Stimulated activated CD8-positive, alpha-beta memory T cell treated with anti-CD3 and anti-CD28 coated beads, Interleukin-15, amount 100 ng/mL, for 24 hours (primary cell): ENCODE measurements at places on chromosomes 6 and 20.

GRCh38 chr6:134851548-134851947 lies 98.4 kb downstream of the ALDH8A1 start:
- no peak for DNase-seq

DNA sequence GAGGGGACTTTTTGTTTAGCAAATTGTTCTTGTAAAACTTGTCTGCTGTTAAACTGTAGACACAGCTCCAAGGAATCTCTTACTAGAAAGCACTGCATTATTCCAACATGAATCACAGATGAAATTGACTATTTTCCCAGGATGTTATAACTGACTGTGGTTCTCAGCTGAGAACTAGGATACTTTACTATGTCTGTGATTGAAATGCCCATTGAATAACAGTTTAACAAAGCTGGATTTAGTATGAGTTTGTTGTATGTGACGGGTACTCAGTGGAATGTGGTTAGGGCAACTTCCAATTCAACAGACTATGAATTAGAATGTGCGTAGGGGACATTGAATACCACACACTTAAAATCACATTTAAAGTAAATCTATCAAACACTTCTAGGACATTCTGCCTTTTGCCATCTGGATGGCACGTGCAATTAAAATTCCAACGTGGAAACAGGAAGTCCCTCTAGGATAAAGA lies 193.4 kb upstream of the PREP start:
- no peak for DNase-seq

- no peak for DNase-seq
Observed at GRCh38 chr6:168048724-168049025, 30.3 kb downstream of the FRMD1 start.

DNA sequence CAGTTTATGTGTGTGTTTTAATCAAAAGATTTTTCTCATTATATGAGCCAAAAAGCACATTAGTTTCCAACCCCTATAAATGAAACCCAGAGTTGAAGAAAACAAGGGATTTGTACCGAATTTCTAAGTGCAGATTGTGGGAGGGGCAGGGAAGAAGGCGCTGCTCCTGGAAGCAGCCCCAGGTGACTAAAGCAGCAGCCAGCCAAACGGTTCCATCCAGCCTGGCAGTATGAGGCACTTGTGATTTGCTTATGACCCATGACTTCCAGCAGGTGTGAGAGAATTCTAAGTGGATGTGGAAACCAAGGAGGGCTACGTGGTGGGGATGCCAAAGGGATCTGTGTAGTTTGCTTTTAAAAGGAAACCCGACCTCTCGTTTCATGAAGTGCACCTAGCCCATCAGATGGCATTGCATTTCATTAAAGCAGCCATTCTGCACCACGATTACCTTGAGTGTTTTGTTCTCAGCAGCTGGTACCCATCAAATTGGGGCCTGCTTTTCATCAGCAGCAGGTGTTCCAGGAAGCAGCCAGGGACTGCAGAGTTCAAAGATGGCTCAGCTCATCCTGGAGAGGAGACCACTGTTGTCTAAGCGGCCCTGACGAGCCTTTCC lies 79.1 kb downstream of the DTD1 start:
- DNase-seq: no peak

- no peak for DNase-seq
Observed at GRCh38 chr6:27295301-27296079, 16.6 kb downstream of the POM121L2 start.

DNA sequence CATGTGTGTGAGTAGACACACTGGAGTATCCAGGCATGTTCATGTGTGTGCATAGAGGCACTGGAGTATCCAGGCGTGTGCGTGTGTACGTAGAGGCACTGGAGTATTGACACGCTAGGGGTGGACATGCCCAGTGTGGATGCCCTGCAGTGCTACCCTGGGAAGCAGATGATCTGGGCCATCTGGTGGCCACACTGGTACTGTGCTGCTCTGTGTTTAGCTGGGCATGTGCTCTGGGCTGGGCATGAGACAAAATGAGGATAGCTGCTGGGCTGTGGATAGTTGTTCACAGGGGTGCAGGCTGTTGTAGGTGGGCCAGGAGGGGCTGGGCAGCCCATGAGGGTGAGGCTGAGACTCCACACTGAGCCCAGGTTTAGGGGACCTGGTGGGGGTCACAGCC lies 24.0 kb upstream of the NPBWR2 start:
- no peak for DNase-seq

DNA sequence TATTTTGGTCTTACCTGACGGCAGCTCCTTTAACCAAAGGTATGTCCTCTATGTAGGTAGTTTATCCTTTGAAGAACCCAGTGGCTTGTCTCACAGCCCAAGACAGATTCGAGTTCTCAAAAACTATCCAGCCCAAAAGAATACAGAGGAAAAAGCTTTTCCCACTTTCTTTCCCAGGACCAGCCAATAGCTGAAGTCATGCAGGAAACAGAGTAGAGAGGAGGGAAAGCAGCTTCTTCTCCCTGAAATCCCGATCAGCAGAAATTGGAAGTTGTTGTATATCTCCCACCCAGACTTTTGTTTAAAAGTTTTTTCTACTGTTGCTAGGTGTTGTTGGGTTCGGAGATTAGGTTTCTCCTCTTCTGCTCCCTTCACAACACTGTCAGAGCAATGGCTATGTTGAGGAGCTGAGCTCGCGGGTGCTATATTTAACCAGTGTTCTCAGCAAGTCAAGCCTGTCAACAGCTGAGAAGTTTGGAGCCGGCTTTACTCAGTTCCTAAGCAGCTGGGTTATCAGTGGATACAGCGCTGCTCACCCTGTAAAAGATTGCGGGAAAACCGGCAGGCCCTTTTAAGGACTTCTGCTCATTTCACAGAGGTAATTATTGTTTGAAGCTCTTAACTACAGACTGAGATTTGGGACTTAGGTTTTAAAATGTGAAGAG lies at the start of gene FILIP1:
Gene FILIP1, minus strand, starts transcription at position 401 of the 665 bp plus-strand sequence. CDS start 78,828 bp downstream, outside the sequence.
- DNase-seq: no peak

- no peak for DNase-seq
Observed at GRCh38 chr6:143136647-143137046, 76.0 kb downstream of the AIG1 start.

DNA sequence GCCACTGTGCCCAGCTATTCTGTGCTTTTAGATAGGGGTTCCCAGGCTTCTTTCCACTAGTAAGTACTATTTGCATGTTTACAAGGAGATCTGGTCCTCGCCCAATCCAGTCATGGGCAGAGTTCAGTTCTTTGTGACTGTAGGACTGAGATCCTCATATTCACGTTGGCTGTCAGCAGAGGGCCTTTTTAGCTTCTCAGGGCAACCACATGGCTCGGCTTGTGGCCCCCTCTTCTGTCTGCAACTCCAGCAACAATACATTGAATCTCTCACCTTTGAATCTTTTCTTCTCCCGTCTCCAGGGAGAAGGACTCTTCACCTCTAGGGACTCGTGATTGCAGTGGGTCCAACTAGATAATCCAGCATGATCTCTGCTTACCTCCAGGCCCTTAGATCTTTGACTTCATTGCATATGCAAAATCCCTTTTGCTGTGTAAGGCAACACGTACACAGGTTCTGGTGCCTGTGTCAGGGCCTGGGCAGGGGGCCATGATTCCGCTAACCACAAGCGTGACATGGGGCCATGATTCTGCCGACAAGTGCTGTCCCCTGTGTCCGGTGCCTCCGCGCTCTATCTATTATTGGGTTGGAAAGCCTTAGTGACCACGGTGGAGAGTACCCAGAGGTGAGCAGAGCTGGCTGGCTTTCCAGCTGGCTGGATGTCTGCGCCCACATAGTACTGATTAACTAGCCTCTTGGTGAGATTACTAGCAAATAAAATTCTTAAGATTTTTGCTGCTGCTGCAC lies 5.1 kb downstream of the CCR6 start:
- DNase-seq: no peak

- no peak for DNase-seq
Observed at GRCh38 chr6:163793011-163793983, 378.8 kb downstream of the QKI start.

GRCh38 chr6:72218125-72218524 lies 331.8 kb downstream of the RIMS1 start:
- no peak for DNase-seq

DNA sequence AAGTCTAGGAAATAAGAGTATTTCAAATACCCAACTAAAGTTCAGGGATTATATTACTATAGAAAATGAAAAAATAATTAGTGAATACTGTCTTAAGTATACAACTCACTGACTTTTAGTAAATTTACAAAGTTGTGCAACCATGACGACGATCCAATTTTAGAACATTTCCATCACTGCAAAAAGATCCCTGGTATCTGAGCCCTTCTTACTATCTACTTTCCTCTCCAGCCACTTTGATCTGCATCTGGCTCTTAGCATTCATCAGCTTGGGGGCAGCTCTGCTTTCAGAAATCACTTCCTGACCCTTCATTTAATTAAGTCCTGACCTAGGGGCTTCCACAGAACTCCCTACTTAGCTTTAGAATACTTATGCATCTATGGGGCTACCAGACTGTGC lies 38.2 kb upstream of the RBL1 start:
- DNase-seq: no peak

DNA sequence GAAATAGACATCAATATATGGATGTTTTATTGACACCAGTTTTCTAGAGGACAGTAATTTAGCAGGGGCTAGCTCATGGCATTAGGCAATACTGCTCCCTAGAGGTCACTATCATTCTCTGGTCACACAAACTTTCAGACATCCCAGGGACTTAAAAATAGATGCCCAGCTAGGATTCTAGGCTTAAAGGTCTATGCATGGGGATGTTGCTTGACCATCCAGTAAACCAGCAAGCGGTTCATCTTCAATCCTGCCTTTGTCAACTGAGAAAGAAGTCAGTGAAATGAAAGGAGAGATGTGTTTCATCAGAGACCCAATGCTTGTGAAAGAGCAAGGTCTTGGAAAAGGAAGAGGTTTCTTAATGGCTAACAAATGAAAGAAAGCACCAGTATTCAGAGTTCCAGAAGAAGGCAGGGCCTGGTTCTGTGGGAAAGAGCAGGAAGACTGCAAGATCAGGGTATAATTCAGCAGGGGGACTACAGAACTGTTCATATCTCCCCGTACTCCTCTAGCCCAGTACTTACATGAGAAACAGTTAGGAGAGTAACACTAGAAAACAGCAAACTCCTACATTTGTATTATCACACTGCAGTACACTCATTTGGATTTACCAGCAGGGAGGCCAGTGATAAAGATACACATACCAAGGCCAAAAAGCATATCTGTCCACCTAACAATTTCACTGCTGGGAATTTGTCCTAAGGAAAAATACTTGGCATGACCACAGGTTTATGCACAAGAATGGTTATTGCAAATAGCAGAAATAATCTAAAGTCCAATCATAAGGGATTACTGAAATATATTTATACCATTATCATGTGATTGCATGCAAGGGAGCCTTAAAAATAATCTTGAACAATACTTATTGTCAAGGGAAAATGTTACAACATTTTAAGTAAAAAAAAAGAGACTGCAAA lies 151.4 kb upstream of the LAMA2 start:
- DNase-seq: no peak

DNA sequence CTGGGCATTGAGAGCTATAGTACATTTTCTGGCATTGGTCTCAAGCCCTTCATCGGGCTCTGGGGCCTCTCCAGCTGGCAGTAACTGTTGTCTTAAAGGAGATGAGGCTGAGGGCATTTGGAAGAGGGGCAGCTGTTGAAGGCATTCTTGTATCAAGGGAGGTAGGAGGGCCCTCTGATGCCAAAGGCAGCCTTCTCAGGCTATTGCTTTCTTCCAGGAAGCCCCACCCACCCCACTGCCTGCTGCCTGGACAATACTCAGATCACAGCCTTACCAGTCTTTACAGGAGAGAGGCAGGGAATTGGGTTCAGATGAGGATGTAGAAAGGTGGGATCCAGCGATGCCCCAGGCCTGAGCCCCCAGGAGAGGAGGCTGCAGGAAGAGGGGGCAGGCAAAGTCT lies 46.0 kb downstream of the CPXM1 start:
- DNase-seq: no peak

DNA sequence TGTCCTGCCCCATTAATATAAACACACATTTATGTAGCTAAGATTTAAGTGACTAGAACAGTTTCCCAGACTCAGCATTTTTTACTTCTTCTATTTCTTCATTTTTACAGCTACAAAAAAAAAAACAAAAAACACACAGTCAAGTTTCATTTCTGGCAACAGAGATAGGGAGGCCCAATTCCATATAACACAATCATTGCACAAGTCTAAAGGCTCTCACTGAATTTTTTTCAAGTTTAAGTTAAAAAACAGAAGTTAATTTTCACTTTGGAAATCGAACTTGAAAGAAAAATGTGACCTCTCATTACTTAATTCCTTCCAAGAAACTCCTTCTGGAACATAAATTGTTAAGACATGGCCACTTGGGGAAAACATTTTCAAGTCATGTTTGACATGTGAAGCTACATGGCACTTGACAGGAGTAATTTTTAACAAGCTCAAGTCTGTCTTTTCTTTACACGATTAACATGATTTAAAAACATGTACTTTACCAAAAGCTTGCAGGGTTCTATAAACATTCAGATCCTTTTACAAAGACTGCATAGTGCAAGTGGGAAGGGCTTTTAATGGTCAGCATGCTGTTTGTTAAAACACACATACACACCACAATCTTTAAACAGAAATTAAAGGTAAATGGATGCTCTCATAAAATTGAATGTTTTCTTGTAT lies 100.1 kb upstream of the CCDC28A start:
- no peak for DNase-seq

DNA sequence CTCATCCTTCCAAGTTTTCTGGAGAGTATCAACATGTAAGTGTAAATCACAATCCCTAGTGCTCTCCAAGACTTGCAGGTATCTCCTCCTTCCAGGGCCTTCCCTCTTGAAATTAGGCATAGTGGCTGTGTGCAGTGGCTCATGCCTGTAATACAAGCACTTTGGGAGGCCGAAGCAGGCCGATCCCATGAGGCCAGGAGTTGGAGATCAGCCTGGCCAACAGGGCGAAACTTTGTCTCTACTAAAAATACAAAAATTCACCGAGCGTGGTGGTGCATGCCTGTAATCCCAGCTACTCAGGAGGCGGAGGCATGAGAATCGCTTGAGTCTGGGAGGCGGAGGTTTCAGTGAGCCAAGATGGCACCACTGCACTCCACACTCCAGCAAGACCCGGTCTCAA lies 9.4 kb upstream of the ANGPT4 start:
- no peak for DNase-seq
